ENCODE measurements at places on chromosomes 11 and 22.

- no peak for DNase-seq
These were observed 1.1 kb upstream of the APOA1 start for GRCh38 chr11:116838321-116839084.

DNA sequence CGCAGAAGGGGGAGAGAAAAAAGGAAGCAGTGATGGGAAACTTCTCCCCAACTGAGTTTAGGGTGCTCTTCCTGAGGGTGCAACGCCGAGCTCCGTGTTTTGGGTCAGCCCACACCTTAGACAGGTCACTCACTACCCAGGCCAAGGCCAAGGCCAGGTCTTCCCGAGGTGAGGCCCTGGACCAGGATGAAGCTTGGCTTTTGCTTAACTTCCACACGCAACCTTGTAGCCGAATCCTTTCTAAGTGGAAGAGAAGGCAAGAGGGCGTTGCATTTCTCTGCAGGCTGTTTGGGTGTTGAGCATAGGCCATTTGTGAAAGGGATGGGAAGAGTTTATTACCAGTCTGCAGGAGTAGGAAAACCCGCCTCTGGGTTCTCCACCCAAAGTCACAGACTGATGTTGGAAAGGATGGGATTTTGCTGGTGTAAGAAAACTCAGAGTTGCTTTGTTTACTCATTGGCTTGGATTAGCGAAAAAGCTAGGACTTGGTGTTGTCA is 1.5 kb downstream of the KREMEN1 start:
- no peak for DNase-seq

DNA sequence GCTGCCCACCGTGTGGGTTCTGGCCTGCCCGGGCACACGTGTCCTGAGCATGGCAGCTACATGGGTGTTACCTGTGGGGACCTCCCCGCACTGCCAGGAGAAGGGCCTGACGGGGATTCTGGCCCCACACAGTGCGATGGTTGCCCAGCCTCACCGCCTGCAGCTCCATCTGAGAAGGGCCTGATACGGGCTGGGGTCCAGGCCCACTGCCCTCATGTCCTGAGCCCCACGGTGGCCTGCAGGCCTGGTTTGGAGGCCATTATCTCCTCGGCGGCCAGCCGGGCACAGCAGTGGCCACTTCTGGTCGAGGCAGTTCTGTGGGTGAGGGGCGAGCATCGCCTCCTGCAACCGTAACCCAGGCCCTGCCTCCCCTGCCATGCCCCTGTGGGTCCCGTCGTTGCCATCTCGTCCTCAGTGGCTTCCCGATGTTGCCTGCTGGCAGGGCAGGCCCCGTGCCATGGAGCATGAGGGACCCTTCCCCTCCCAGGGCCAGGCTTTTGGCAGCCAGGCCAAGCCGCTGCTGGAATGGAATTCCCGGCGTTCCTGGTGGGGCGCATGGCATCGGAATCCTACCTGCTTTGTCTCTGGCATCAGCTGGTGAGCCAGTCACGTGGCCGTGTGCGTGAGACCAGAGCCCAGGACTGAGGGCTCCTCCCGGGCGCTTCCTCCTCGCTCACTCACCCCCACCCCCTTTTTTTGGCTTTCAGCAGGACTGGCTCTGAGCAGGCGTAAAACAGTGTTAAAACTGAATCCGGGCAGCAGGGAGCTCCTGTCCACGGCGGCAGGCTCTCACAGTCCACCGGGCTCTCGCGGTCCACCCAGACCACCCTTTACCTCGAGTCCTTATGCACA is 71.9 kb upstream of the PPARA start:
- no peak for DNase-seq

DNA sequence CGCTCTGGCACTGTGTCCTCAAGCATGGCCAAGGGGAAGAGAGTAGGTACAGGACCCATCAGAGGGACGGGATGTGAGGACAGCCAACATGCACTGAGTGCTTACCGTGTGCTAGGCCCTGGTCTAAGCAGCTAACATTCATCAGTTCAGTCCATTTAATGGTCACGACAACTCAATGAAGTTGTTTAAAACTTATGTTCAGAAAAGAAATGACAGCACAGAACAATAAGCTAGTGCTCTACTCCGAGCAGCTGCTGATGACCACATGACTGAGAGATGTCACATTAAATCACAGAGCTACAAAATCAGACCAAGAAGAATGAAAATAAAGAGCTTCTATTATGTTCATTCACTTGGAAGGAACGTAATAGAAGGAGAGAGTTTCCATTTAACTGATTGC is 26.3 kb downstream of the PRDM10 start:
- DNase-seq = no peak

- DNase-seq = peak; percentile 100
These were observed at the start of the genes LRRC51 and NUMA1 for GRCh38 chr11:72080326-72081183. Gene LRRC51 (plus strand): TSS chr11:72080850. CDS start chr11:72089084, 8,234 bp downstream. Gene NUMA1 (minus strand): TSS chr11:72080542. CDS start chr11:72035943, 44,599 bp downstream.

- DNase-seq = no peak
These were observed 2.3 kb downstream of the TUBGCP6 start for GRCh38 chr22:50242406-50242949.

- no peak for DNase-seq
These were observed 10.9 kb downstream of the TUG1 start for GRCh38 chr22:30979932-30980331.

DNA sequence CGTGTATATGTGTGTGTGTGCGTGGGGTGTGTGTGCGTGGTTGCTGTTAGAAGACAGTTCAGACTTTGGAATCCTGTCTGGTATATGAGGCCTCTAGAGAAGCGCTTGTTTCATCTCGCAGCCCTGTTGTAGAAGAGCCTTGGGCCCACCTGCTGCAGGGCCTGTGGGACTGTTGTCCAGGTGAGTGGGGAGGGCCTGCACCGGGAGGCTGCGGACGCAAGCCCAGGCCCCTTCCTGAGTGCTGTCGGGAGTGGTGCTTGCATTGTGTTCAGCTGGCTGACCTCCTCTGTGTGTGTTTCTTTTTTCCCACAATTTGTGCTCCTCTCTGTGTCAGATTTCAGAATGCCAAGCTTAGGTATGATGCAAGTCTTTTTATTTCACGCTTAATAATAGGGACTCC is 128.4 kb downstream of the TBC1D22A start:
- DNase-seq = no peak

- DNase-seq = no peak
These were observed 8.7 kb downstream of the TSKU start for GRCh38 chr11:76791861-76792260.

- no peak for DNase-seq
These were observed 37.0 kb downstream of the SGSM1 start for GRCh38 chr22:24843048-24843447.

DNA sequence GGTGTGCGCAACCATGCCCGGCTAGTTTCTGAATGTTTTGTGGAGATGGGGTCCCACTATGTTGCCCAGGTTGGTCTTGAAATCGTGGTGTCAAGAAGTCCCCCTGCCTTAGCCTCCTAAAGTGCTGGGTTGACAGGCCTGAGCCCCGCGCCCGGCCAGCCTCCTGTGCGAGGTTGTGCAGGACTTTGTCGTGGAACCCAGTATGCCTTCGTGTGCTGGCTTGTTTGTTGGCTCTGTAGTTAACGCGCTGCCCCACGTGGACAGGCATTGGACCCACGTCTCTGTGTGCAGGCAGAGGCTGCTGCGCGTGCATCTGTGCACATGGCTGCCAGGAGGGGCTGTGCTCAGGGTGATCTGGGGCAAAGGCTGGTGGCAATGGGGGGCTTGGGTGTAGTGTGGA is 33.9 kb upstream of the ZNF195 start:
- DNase-seq = no peak

GRCh38 chr11:69488543-69488940 is 7.1 kb downstream of the LINC01488 start:
- no peak for DNase-seq

GRCh38 chr11:128766591-128767081 is 72.8 kb downstream of the FLI1 start:
- DNase-seq = no peak

- no peak for DNase-seq
These were observed 86.6 kb upstream of the ARHGAP32 start for GRCh38 chr11:129278586-129279319.

DNA sequence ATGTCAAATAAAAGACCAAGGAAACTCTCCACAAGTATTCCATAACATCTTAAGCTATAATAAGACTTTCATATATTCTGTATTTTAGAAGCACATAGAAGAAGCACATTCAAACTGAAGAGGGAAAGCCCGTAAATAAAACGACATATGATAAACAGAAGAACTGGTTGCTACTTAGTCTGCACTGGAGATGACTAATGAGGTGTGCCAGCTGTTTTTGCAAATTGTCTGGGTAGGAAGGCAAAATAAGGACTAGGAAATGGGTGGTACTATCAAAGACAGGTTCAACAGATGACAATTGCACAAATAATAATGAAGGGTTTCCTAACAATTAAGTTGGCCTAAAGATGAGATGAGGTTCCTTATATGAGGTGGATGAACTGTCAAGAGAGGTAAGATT is 593.2 kb upstream of the CCDC179 start:
- no peak for DNase-seq

DNA sequence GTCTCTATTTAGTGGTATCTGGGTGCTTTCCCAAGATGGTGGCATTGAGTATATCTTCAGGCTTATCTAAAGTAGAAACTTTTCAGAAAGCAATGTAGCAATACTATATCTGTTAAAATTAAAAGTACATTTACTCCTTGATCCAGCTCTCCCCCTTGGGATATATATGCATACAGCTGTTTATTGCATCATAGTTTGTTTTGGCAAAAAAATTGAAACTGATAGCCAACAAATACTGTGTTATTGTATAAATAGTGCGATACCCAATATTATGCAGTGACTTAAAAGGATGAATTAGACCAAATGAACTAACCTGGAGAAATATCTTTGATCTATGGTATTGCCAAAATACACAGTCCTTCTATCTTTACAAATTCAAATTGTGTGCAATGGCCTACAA is 8.4 kb upstream of the OR10A3 start:
- DNase-seq = no peak

DNA sequence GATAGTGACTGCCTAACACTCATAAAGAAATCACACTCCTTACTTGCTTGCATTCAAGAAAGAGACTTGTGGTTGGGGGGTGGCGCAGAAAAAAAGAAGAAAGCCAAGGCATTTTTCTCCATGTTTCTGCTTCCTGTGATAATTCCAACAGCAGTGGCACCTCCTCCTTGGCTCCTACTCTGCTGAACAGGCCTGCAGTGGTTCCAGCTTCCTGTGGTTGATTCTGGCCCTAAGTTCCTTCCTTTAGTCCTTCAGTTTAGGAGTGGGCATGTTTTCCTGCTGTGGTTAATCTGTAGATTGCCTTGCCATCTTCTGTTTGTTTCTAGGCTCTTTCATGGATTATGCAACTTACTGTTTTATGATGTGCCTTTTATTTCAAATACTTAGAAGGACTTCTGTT is 940.4 kb downstream of the DLG2 start:
- no peak for DNase-seq

DNA sequence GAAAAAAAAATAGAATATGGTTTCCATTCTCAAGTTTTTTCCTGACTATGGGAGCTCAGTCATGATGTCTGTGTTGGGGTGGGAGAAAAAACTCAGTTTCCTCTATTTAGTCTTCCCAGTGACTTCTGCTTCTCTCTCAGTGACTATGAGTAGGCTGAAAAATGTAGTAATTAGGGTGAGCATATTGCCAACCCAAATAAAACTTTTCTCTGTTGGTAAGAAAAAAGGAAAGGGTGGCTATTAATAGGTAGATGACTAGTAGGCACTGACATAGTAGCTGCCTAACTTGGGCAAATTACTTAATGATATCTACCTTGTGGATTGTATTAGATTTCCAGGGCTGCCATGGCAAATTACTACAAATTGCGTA is 34.2 kb upstream of the BIRC3 start:
- no peak for DNase-seq

DNA sequence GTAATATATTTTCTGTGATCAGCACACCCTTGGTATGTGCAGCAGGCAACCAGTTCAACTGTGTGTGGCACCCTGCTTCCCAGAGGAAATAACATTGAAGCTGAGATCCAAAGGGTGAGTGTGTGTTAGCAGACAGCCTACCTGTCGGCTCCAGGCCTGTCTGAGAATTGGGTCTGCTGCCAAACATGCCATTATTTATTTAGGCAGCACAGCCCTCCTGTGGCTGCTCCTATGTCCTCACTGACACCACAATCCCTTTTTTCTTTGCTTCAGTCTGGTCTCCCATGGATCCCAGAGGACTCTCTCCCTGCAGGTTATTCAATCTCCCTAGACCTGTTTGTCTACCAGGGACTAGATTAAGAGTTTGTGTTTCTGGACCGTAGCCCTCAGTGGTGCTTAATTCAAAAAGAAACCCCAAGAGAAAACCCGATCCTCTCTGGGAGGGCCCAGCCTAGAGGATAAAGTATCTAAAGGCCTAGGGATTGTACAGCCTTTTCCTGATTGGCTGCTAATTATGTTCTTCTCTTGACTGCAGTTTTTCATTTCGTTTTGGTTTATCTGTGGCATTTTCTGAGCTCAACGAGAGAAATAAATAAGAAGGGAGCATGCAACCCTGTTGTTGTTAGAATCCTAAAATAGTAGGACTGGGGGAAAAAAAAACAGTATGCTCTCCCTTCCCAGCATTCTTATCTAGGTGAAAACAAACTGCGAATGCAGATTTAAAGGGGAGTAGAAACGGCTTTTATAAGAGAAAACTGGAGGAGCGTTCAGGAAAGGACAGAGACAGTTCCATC is 24.1 kb downstream of the KCNE3 start:
- DNase-seq = no peak

DNA sequence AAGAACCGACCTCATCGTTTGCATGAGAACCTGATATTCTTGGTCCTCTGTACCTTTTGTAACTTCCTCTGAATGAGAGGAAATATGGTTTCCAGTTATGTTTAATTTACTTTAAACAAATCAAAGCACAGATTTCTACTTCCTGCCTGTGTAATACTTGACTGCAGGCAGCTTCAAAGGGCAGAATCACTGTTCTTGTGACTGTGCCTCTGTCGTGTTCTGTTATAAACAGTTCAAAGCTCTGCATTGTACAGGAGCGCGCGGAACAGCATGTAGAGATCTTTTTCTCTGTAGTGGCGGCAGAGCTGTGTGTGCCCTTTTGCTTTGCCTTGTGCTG is 73.2 kb upstream of the CLDN5 start:
- DNase-seq = no peak

- no peak for DNase-seq
These were observed 2.8 kb downstream of the SSRP1 start for GRCh38 chr11:57332694-57333440.

DNA sequence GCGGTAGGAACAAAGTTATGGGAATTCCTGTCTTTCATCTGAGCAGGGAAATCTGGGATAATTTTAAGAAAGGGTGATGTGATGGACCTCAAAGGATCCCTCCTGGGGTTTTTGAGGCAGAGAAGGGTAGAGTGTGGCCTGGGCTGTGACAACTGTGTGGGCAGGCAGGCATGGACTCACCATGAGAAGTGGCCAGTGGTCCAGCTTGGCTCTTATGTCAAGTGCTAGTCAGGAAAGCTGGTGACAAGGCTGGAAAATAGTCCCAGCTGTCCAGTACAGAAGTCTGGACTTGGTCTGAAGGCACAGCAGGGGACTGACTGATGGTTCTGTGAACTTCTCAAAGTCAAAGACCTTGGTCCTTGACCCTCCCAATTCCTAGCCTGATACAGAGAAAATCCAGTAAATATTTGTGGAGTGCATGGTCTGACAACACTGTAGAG is 1.7 kb downstream of the PPFIBP2 start:
- DNase-seq = no peak

- no peak for DNase-seq
These were observed 7.1 kb downstream of the PRPF19 start for GRCh38 chr11:60899046-60899936.

GRCh38 chr22:40684728-40685127 is 5.4 kb downstream of the MCHR1 start:
- no peak for DNase-seq

GRCh38 chr11:29634744-29635143 is 382.1 kb downstream of the KCNA4 start:
- DNase-seq = no peak
